OCI-M1 (cell line): ENCODE measurements at places on chromosomes 12 and 14.

DNA sequence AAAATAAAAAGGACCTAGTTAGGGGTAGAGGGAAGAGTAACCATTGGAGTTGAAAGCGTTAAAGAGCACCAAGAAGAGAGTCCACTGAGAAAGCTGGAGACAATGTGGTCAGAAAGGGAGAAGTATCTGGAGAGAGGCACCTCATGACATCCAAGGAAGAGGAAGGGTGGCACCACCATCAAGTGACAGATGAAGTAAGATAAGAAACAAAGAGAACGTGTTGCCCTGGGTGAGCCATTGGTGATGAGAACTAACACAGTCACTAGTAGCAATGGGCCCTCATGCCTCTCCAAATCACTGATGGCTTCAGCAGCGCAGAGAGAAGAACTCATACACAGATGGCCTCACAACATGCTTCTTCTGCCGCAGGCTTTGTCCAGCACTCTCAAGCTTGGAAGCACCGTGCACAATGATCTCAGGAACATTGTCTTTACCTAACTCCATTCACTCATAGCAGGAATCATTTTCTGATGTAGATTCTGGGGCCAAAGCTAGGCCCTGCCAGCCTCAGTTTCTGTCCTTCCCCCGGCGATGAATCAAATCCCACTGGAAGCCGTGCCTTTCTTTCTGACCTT lies 252.9 kb downstream of the DPF3 start:
- DNase-seq = no peak

GRCh38 chr14:103858063-103858781 lies 10.8 kb upstream of the PPP1R13B start:
- DNase-seq = no peak

- DNase-seq = peak; percentile 23
Observed at GRCh38 chr12:107779077-107779831, 4.8 kb downstream of the ASCL4 start.

DNA sequence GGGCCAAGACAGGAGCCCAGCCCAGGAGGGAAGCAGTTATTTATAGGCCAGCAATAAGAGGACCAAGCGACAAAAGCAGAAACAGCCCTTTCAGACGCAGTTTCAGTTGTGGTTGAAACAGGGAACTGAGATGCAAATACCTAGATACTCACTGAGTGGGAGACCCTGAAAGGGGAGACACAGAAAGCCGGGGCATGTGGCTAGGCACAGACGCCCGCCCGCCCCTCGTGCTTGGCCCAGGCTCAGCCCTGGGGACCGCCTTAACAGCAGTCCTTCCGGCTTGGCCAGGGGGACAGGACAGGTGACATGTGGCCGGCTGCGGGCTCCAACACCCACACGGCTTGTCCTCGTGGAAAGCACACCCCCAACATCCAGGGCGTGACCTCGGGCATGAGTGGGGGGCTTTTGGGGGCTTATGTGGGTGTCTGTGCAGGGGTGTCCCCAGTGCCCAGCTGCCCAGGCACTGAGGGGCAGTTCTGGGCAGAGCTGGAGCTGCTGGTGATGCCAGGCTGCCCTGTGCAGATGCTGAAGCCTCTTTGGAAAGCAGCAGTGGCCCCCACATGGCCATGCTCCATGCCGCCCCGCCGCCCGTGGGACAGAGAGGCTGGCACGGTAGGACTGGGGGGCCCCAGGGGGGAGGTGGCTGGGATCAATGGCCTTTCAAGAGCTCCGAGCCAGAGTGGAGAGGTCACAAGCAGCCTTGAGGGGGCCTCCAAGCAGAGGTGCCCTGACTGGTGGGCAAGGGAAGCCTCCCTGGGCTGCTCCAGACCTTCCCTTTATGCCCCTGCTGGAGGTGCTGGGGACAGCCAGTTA lies 2.1 kb downstream of the PLD4 start:
- DNase-seq = peak; percentile 13

- DNase-seq = no peak
Observed at GRCh38 chr14:29738950-29739349, 188.7 kb downstream of the PRKD1 start.

GRCh38 chr14:104596451-104596918 lies 8.1 kb downstream of the TMEM179 start:
- DNase-seq = no peak

DNA sequence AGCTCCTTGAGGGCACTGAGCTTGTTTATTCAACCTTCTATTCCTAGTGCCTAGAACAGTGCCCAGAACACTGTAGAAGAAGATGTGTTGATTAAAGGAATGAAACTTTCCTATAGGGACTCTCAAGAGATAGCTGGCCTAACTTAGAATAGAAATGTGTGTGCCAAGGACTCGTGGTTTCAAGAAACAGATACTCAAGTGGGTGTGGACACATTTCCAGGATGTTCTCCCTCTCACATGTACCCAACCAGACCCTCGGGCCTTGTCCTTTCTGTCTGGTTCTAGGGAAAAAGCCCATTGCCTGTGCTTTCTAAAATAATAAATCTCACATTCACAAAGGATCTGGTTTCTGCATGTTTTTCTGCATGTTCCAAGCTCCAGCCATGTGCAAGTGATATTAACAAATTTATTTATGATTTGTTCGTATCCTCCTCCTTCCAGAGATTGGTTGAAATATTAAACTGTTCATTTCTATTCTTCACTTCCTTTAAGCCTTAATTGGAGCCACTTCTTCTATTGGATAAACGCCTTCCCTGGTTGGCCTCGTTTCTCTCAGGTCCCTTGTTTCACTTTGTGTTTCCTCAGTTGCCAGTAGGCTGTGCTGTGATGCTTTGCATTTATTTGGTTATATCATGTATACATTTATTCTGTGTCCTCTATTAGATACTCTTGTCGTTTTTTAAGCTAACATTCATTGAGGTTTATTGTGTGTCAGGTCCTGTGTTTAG lies 89.8 kb downstream of the CRADD start:
- DNase-seq = peak; percentile 90

- DNase-seq = no peak
Observed at GRCh38 chr12:91009319-91009950, 4.7 kb upstream of the EPYC start.

DNA sequence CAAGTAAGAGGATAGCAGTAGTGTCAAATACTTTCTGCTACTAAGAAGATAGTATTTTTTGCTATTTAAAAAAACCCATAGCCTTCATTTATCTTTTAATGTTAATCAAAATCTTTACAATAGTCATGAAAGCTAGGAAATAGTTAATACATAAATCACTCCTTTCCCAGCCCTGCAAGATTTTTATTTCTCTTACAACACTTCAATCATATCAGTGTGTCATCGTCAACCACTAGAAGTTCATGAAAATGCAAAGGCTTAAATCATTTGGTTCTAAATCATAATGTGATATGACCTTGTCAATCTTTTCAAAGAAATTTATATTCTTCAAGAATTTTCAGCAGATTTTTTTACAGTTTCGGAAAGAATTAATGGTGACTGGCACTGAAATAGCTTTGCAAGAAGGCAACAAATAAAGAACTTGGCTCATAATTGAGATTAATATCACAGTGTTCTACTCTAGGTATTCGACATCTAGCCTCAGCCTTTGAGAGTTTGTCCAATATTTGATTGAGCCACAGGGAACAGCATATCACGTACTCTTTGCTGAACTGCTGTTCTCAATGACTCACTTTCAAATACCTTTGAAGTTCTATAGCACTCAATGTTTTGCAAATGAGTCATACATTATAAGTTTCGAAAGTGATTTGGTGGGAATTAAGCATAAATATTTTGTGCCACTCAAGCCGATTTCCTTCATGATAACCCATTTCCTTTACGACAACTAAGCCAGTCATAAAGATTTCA lies 384.0 kb upstream of the FOXG1 start:
- DNase-seq = no peak

- DNase-seq = no peak
Observed at GRCh38 chr14:82420871-82421270, 887.2 kb upstream of the SEL1L start.

GRCh38 chr14:44898551-44898950 lies 63.2 kb downstream of the KLHL28 start:
- no peak for DNase-seq

DNA sequence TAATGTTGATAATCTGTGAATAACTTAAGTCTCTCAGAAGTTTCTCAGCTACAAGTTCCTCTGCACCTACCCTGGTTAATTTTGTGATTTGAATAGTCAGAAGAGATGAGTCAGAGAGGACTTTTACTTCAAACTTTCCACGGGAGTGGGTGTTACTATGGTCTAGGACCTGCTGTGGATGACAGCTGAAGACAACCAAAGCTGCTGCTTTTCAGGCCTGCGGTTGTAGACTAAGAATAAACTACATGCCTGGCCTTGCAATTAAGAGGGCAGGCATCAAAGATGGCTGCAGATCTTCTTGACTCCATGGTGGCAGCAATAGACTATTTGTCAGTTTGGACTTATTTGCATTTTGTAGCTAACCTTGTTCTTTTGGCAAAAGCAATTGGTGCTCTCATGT lies 227.1 kb upstream of the KRR1 start:
- no peak for DNase-seq

DNA sequence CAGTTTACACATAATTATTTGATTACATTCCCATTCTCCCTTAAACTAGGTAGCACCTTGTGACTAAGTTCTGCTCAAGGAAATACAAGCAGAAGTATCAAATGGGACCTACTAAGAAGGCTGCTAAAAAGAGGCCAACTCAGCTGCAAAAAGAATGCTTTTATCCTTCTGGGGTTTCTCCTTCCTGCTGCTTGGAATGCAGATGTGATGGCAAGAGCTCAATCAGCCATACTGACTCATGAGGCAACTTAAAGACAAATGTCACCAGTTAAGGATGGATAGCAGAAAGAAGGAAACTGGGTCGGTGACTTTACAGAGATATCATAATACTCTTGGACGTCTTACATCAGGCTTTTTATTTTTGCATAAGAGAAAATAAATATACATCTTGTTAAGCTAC lies 38.0 kb upstream of the RAP1B start:
- DNase-seq = no peak

GRCh38 chr14:83433618-83434017 lies 1900.0 kb upstream of the SEL1L start:
- DNase-seq = no peak

- DNase-seq = no peak
Observed at GRCh38 chr14:36676236-36676635, 14.6 kb downstream of the PAX9 start.

- peak; percentile 18 for DNase-seq
Observed at GRCh38 chr12:95499772-95500171, 25.8 kb downstream of the METAP2 start.

- DNase-seq = no peak
Observed at GRCh38 chr12:129886541-129886940, 17.3 kb downstream of the TMEM132D start.

DNA sequence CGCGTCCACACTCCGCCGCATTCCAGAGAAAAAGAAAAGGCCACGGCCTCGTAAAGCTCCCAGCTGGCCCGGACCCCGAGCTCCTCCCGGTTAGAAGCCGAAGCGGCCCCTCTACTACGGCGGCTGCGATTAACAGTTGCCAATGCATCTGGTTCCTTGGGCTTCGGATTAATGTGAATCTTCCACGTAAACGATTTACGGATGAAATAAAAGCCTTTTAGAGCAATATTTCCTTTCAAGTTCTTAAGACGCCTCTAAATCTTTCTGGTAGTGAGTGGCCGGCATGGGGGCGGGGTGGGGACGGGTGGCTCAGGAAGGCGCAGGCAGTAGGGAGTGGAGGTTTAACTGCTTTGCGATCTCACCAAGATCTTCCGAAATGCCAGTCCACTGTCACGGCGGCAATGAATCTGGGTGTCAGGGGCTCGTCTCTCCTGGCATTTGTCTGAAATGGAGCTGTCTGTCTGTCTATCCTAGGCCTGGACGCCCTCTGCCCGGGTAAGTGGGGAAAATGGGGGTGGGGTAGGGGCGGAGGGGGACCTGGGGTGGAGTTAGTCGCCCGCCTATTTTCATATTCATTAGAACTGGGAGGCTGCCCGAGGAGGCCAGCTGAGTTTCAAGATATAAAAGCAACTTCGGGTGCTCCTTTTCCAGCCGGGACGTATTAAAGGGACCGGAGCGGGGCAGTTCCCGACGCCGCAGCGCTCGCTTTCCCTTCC lies 413 bp upstream of the ALX1 start:
- no peak for DNase-seq

DNA sequence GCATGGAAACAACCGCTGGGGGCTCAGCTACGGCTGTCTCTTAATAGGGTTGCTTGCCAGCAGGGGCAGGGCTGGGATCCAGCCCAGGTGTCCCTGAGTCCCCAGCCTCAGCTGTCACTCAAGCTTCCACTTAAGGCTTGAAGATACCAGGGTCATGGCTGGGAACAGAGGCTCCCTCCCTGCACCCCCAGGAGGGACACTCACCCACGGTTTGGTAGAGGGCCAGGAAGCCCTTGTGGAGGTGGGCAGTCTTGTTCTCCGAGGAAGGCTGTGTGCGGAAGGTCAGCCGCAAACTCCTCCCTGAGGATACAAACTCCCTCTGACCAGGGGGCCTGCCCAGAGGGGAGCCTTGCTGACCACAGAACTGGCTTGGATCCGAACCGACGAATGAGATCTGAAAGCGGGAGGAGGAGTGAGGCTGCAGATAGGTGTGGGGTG lies 7.3 kb downstream of the C1RL start:
- DNase-seq = no peak

DNA sequence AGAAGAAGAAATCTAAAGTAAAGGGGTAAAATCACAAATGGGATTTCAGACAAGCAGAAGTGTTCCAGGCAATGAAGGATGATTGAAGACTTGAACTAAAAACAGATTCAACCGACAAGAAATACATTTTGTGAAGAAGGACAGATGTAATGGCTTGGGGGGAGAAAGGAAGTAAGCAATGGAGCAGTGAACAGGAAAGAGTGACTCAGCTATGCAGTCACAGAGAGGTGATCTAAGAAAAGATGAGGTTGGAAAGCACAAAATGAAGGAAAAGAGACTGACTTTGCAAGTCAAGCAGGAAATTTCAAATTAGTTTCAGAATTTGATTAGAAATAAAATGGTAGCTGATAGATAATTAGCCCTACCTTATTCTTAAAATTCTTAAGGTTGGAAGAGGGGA lies 66.5 kb downstream of the PUS7L start:
- DNase-seq = peak; percentile 40

DNA sequence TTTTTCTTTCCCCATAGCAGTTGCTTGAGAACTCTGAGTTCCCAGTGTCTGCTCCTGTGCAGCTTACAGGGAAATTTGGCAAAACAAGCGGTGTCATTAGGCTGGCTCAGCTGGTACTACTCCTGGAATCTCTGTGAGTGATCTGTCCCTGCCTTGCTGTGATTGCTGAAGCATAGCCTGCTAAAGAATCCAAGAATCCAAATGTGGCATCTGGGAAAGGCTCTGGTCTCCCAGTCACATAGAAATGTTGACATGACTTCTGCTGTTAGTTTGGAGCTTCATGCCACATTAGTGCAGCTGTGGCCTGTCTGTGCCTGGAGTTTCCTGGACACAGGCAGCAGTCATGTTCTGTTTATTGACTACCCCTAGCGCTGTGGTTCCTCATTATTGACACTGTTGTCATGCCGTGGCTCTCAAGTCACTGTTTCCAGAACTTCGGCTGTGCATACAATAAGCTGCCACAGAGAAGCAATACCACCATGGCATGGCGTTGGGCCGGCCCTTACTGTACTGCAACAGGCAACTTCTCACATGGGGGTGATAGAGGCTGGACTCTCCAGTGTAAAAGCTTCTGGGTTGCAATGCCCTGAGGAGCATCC lies 166.8 kb downstream of the MYRFL start:
- DNase-seq = no peak

GRCh38 chr14:95228240-95228639 lies 70.9 kb upstream of the DICER1 start:
- no peak for DNase-seq
